ENCODE measurements at places on chromosomes 6 and 20.

DNA sequence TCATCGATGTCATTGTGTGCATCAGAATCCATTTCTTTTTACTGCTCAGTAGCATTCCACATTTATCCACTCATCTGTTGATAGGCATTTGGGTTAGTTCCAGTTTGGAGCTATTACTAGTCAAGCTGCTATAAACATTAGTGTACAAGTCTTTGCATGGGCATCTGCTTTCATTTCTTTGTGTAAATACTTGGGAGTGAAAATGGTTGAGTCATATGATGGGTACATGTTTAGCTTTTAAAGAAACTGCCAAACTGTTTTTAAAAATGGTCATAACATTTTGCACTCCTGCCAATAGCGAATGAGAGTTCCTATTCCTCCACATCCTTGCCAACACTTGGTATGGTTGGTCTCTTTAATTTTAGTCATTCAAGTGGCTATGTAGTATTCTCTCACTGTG, 21.2 kb upstream of the SLC22A2 start:
- DNase-seq: no peak

DNA sequence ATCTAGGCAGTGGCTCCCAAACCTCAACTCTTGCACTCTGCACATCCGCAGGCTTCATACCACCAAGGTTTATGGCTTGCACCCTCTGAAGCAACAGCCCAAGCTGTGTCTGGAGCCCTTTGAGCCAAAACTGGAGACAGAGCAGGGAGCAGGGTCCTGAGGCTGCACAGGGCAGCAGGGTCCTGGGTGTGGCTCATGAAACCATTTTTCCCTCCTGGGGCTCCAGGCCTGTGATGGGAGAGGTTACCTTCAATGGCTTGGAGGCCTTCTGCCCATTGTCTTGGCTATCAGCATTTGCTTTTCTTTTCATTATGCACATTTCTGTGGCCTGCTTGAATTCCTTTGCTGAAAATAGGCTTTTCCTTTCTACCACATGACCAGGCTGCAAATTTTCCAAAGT, 6.3 kb upstream of the FAM184A start:
- no peak for DNase-seq

GRCh38 chr6:120826253-120826652, 508.0 kb downstream of the TBC1D32 start:
- DNase-seq: no peak

- no peak for DNase-seq
These were observed 132.3 kb downstream of the RALGAPA2 start for GRCh38 chr20:20580139-20580538.

DNA sequence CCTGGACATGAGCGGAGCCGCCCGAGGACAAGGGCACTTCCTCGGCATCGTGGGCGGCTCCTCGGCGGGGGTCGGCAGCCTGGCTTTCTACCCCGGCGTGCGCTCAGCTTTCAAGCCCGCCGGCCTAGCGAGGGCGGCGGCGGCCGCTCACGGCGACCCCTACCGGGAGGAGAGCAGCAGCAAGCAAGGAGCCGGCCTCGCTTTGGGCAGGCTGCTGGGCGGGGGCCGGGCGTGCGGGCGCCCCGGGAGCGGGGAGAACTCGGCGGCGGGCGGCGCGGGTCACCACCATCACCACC, 6.7 kb downstream of the PRDM13 start:
- DNase-seq: no peak

GRCh38 chr6:28206928-28207509, 18.1 kb upstream of the ZSCAN9 start:
- DNase-seq: no peak

GRCh38 chr20:52572687-52573086, 381.1 kb upstream of the ZFP64 start:
- no peak for DNase-seq

GRCh38 chr20:48490961-48491831, 336.6 kb downstream of the PREX1 start:
- no peak for DNase-seq

DNA sequence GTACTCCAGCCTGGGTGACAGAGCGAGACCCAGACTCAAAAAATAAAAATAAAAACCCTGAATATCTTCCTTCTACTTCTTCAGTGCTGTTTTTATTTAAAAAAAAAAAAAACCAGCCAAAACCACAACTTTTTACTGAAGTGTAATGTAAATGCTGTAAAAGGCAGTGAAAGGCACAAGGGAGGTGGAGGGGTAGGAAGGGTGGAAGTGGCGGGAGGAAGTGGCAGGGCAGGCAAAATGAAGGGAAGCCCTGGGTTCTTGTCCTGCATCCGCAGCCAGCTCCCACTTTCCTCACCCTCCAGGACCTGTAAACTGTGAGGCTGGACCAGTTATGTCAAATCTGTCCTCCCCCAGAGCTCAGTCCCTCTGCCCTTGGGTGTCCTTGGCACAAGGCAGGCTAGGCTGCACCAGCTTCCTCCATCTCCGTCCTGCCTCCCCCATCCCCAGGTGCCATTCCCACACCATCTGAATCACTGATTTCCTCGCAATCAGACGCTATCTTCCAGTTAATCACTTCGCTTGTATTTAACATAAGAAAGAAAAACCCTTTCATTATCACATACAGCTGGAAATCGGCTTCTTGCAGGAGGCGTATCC, 13.7 kb upstream of the PANK2 start:
- DNase-seq: no peak

- no peak for DNase-seq
These were observed 694.9 kb upstream of the ID4 start for GRCh38 chr6:19142275-19142674.

DNA sequence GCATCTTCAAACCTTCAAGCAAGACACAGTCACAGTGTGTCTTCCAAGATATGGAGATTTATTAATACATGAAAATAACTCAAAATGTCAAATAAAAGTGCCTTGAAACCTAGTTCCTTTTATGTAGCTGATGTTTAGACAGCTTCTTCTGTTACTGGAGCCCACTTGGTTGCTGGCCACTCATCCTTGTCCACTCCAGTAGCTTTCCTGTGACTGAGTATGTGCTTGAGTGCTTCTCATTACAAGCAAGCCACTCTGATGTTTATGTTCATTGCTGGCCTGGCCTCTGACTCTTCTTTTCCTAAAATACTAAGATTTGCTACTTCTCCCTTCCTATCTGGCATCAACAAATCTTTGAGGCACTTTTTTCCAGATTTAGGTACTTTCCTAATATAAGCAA, 545.2 kb upstream of the MAN1A1 start:
- no peak for DNase-seq

DNA sequence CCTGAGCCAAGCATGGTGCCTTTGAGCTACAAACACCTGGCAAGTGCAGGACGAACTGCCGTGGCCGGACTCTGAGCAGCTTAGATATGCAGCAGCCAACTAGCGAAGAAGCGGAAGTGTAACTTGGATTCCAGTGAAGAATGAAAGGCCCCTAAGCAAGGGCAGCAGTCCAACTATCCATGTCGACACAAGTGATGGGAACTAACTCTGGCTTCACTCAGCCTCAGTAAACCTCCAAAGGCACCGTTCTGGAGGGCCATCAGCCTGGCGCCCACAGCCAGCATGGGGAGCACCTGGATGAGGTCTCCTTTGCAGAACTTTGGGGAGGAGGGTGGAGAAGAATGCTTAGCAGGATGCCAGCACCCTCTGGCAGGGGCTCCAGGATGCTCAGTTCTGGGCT, 78.4 kb upstream of the MLN start:
- no peak for DNase-seq

- no peak for DNase-seq
These were observed 45.2 kb upstream of the PAK5 start for GRCh38 chr20:9884061-9884460.

GRCh38 chr6:128569732-128570679, 49.6 kb upstream of the PTPRK start:
- no peak for DNase-seq

GRCh38 chr6:20542927-20543602, 8.8 kb downstream of the CDKAL1 start:
- no peak for DNase-seq

DNA sequence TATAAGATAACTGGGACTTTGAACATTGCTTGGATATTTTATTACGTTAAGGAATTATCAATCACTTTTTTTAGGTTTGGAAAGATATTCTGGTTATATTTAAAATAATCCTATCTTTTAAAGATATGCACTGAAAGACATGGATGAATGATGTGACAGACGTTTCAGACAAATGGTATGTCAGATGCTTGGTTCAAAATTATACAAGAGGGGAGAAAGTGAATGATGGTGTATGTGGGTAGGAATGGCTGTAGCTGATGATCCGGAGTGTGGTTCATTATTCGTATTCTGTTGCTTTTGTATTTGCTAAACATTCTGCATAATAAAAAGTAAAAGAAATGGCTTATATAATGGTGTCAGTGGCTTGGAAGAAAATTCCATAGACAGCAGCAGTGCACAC, 51.0 kb upstream of the SNRPB2 start:
- no peak for DNase-seq

DNA sequence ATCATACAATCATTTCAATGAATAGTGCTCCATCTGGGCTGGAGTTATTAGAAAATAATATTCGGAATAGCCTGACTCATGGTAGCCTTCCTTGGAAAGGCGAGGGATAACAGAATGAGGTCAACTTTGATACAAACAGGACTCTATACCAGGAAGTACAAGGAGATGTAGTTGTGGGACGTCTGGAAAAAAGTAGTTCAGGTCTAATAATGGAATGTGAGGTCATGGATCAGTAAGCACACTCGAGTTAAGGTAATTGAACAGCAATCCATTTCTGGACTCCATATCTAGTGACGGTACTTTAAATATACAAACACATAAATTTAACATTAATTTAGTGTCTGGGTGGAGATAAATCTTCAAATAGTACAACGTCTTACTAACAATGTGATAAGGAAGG, 1204.0 kb upstream of the ADGRB3 start:
- no peak for DNase-seq

DNA sequence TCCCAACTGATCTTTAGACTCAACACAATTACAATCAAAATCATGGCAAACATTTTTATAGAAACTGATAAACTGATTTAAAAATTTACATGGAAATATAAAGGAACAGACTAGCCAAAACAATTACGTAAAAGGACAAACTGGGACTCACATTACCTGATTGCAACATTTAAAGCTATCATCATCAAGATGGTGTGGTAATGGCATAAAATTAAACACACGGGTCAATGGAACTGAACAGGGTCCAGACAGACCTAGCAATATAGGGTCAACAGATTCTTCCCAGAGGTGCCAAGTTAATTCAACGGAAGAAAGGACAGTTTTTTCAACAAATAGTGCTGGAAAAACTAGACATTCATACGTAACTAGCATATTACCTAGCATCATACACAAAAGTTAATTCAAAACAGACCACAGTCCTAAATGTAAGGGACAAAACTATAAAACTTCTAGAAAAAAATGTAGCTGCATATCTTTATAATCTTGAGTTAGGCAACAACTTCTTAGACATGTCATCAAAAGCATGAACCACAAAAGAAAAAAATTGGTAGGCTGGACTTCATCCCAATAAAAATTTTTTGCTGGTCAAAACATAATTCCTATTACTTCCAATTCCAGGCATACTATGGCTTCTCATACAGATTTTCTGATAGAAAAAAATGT, 147.4 kb upstream of the BEND6 start:
- no peak for DNase-seq

GRCh38 chr6:52356017-52356416, 5.9 kb upstream of the PAQR8 start:
- no peak for DNase-seq

DNA sequence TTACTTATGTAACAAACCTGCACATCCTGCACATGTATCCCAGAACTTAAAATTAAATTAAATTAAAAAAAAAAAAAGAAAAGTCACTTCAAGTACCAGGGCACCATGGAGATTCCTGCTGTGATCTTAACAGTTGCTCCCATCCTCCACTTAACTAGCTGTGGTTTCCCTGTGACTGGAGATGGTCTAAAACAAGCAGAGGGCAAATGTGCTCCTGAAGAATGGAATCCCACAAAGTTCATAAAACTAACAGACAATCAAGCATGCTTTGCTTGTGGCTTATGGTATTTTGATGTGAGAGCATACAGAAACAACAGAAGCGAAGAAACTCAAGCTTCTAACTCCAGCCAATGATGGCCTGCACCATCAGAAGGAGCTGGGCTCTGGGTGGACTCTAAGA, 153.6 kb upstream of the KCNK16 start:
- DNase-seq: no peak

- no peak for DNase-seq
These were observed 5.3 kb downstream of the DCBLD1 start for GRCh38 chr6:117487821-117488220.

DNA sequence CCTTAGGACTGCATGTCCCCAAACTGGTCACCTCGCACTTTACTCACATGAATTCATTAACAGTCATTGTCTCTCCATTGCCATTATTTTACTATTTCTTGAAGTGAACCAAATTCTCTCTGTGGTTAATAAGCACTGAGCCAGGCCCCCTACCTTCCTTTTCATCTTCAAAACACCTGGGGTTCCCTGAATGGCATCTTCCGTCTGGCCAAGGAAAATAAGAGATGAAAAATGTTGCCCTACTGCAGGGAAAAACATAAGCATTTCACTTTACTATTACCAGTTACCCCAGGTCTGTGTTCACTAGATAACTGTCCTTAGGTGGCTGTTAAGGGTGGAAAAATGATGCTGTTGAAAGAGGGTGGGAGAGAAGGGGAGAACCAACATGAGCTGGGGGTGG, 10.0 kb upstream of the NKX2-2 start:
- DNase-seq: no peak

DNA sequence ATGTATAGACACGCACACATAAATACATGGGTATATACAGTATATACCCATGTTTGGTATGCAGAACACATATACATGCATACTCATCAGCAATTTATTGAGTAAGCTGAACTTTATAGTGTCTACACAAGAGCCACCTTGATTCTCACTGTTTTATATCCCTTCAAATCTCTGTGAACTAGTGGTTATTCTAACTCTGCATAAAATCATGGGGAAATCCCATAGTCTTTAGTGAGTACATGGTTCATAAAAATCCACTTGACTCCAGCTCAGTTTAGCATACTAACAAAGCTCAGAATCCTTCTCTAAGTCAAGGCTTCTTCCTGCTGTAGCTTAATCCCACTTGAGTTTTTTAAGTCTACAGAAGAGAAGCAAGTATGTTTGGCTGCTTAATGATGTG, 104.1 kb downstream of the THEMIS start:
- no peak for DNase-seq

DNA sequence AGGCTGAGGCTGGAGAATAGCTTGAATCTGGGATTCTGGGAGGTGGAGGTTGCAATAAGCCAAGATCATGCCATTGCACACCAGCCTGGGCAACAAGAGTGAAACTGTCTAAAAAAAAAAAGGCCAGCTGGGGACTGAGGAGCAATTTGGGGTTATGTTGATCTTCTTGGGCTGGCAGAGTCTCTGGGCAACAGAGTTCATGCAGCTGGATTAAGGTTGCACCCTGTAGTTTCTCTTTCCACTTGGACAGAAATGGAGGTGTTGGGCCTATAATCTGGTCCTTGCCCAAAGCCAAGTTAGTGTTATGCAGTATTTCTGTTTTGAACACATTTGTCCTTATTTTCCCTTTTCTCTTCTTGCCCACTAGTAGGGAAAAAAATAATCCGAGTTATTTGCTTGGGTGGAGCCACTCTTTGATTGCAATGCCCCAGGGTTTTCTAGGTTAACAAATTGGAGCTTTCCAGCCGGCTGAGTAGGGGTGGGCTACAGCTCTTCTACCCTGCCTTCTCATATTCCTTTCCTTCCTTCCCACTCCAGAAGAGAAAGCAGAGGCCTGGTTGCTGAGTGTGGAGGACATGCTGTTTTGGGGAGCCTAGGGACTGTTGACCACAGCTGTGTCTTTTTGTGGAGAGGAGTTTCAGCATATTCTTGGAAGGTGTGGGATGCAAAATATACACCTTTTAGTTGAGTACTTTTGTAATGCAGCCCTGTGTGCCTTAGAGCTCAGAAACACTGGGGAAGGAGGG, 213.9 kb downstream of the SOX4 start:
- no peak for DNase-seq

GRCh38 chr6:108167449-108168089, 1.7 kb downstream of the NR2E1 start:
- no peak for DNase-seq
